ENCODE measurements at places on chromosomes 16 and 17. TPM values are rescaled to one million over a fixed set of nuclear protein-coding genes. Genes with fewer than 3 reads are reported as not detected.

FOXF1 gene
- not detected for total RNA-seq

PIK3R6 gene
- total RNA-seq: not detected

KRT27 gene
- total RNA-seq: not detected

OR4D1 gene
- total RNA-seq: not detected

CORO6 gene
- total RNA-seq: 19.7 TPM

HYDIN gene
- total RNA-seq: not detected

GSE1 gene
- total RNA-seq: 72.4 TPM

RDM1 gene
- 2.1 TPM for total RNA-seq

DNA sequence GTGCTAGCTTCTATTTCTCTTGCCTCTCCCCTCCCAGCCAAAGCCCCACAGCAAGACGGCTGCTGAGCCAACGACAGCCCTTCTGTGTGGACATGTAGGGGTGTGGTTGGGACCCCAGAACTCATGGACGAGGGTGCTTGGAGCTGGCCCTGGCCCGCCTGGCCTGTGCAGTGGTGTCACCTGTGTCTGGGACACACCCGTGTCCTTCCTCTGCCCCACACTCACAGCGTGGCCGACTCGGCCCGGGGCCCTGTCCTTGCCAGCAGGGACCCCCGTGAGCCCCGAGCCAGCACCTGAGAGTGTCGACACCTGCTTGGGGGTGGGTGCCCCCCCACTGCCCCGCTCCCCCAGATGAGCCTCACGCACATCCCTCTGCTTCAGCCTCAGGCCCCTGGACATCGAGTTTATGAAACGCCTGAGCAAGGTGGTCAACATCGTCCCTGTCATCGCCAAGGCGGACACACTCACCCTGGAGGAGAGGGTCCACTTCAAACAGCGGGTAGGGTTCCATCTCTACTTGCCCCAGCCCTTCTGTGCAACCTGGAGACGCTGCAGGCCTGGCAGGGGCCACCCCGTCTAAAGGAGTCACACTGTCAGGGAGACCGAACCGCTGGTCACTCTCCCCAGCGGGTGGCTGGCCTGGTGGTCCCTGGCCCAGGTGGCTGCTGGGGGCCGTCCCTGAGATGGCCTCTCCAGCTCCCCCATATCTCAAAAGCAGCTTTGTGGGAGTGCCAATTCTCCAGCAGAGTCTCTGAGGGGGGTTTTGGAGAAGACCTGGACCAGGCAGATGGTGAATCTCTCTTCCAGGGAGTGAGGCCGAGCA lies 349.8 kb downstream of the SEC14L1 start:
- DNase-seq: no peak
- H3K36me3 ChIP-seq: peaks cover 32% of the 10 kb centered on the region
- H3K4me3 ChIP-seq: no peak overlapping the region
- peaks cover 5% of the 10 kb centered on the region for H3K4me1 ChIP-seq

DNA sequence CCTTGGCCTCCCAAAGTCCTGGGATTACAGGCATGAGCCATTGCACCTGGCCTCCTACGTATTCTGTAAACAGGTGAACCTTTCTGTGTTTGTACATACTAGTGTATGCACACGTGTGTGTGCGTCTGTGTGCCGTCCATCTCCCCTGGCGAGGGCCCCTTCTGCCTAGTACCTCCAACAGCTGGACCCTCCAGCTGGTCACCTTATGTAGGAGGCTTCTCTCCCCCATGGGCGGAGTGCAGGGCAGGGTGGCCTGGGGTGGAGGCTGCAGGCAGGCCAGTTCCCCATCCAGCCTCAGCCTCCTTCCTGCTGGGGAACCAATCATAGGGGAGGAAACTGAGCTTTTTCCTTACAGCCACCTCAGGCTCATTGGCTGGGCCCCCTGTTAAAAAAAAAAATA lies 24.4 kb upstream of the DOC2B start:
- no peak overlapping the region for H3K27ac ChIP-seq
- no peak overlapping the region for H3K4me3 ChIP-seq
- H3K27me3 ChIP-seq: no peaks in the 10 kb centered on the region
- no peak for DNase-seq

GRCh38 chr16:19817122-19817521 lies 67.5 kb downstream of the GPRC5B start:
- H3K27me3 ChIP-seq: no peaks in the 10 kb centered on the region
- DNase-seq: no peak
- H3K4me1 ChIP-seq: no peaks in the 10 kb centered on the region
- H3K27ac ChIP-seq: no peak overlapping the region

DNA sequence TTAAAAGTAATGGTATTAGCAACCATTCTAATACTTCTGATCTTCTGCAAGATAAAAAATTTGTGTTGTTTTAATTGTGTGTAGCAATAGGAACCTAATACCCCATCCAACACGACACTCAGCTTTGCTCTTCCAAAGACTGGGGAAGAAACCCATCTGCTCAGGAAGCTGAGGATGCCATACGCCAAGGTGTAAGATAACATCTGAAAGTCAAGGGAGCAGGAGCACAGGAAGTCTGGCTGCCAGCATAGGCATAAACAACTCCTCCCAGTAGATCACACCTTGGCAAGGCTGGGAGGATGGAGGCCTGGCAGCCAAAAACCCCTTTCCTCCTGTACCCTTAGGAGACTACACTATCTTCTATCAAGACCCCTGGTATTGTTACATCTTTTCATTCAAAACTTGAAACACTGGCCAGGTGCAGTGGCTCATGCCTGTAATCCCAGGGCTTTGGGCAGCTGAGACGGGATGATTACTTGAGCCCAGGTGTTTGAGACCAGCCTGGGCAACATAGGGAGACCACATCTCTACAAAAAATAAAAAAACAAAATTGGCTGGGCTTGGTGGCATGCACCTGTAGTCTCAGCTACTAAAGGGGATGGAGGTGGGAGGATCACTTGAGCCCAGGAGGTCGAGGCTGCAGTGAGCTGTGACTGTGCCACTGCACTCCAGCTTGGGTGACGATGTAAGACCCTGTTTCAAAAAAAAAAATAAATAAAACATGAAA lies 5.7 kb upstream of the SPHK1 start:
- H3K27me3 ChIP-seq: peaks cover 6% of the 10 kb centered on the region
- H3K36me3 ChIP-seq: no peaks in the 10 kb centered on the region
- no peak for DNase-seq
- H3K4me1 ChIP-seq: peaks cover 7% of the 10 kb centered on the region
- no peak overlapping the region for H3K27ac ChIP-seq

DNA sequence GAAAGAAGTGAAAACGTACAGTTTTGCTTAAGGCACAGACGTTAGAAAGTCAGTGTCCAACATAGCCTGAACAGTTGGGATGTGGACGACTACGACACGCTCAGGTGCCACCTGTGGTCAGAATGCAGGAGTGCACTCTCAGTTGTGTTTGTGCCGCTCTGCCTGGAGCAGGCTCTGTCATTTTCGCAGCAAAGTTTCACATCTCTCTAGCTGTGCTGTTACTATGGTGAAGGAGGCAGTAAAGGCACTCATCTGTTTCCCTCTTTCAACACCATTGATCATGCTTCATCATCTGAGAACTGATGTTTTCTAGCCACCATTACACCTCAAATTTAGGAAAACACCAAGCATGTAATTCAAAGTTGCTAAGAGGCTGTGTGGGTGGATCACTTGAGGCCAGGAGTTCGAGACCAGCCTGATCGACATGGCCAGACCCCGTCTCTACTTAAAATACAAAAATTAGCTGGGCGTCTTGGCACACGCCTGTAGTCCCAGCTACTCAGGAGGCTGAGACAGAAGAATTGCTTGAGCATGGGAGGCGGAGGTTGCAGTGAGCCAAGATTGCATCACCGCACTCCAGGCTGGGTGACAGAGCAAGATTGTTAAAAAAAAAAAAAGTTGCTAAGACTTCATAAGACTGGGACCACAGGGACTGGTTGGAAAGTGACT lies 44.9 kb upstream of the DNAJA2 start:
- no peak overlapping the region for H3K4me3 ChIP-seq
- H3K36me3 ChIP-seq: no peaks in the 10 kb centered on the region
- no peaks in the 10 kb centered on the region for H3K4me1 ChIP-seq
- no peaks in the 10 kb centered on the region for H3K27me3 ChIP-seq
- no peak overlapping the region for H3K27ac ChIP-seq

DNA sequence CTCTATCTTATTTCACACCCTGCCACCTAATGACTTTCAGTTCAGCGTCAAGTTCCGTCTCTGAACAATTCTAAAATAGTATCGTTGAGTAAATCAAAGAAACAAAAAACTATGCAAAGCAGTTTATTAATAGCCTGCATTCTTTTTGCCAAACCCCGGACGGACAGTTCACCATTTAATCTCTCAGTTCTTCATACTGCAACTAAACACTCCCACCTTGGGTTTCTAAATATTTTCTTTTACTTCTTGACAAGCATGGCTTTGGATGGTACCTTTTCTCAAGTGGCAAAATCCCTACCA lies 1.2 kb downstream of the MYH11 start:
- H3K36me3 ChIP-seq: no peaks in the 10 kb centered on the region
- no peak for DNase-seq
- no peak overlapping the region for H3K4me3 ChIP-seq
- H3K27ac ChIP-seq: no peak overlapping the region

- H3K27ac ChIP-seq: no peak overlapping the region
- no peaks in the 10 kb centered on the region for H3K4me1 ChIP-seq
- no peak for DNase-seq
- no peak overlapping the region for H3K4me3 ChIP-seq
- H3K27me3 ChIP-seq: no peaks in the 10 kb centered on the region
Observed at GRCh38 chr16:25093208-25094061, 18.1 kb upstream of the LCMT1 start.

- no peak overlapping the region for H3K27ac ChIP-seq
- no peak overlapping the region for H3K4me3 ChIP-seq
- H3K4me1 ChIP-seq: no peaks in the 10 kb centered on the region
- H3K36me3 ChIP-seq: no peaks in the 10 kb centered on the region
Observed at GRCh38 chr17:5838661-5839300, 231.4 kb upstream of the WSCD1 start.

GRCh38 chr17:78965491-78965924 lies 14.2 kb downstream of the LGALS3BP start:
- no peak for DNase-seq
- H3K27ac ChIP-seq: no peak overlapping the region
- H3K4me3 ChIP-seq: no peak overlapping the region
- peaks cover 15% of the 10 kb centered on the region for H3K36me3 ChIP-seq
- no peaks in the 10 kb centered on the region for H3K27me3 ChIP-seq
- no peaks in the 10 kb centered on the region for H3K4me1 ChIP-seq

- peaks cover 45% of the 10 kb centered on the region for H3K27me3 ChIP-seq
- H3K4me3 ChIP-seq: no peak overlapping the region
- H3K36me3 ChIP-seq: no peaks in the 10 kb centered on the region
- no peak overlapping the region for H3K27ac ChIP-seq
- no peak for DNase-seq
Observed at GRCh38 chr16:49112754-49113153, 168.9 kb downstream of the CBLN1 start.

DNA sequence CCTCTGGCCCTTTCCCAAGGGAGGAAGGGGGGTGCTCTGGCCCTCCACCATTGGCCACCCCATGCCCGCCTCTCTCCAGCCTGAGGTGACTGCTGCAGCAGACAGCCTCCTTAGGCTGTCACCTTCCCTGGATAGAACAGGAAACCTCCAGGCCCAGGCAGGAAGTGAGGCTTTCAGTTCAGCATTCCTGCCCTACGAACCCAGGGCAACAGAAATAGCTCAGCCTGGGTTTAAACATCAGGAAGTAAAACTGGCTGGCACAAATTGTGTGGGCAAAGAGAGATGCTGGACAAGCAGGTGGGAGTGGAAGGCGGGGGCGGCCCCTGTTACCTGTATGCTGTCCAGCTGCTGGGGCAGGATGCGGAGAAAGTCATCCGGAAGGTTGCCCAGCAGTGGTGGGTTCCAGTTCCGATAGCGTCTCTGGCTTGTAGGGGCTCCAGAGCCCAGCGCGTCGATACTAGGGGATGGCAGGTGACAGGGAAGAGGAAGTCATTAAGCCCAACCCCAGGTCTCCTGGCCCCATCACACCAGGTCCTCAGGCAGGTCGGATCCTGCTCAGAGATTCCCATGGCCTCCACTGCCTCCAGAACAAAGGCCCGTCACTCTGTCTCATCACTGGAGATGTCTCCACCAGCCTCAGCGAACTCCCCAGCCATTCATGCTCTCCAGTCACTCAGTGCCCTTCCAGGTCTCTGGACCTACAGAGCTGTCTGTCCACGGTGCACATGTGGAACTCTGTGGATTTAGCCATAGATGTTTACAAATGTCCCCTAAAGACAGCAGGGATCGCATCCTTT lies 23.6 kb upstream of the MRPS23 start:
- peak overlapping the region; percentile 95 for H3K27ac ChIP-seq
- H3K4me1 ChIP-seq: peaks cover 58% of the 10 kb centered on the region
- no peaks in the 10 kb centered on the region for H3K27me3 ChIP-seq
- H3K36me3 ChIP-seq: peaks cover 26% of the 10 kb centered on the region

DNA sequence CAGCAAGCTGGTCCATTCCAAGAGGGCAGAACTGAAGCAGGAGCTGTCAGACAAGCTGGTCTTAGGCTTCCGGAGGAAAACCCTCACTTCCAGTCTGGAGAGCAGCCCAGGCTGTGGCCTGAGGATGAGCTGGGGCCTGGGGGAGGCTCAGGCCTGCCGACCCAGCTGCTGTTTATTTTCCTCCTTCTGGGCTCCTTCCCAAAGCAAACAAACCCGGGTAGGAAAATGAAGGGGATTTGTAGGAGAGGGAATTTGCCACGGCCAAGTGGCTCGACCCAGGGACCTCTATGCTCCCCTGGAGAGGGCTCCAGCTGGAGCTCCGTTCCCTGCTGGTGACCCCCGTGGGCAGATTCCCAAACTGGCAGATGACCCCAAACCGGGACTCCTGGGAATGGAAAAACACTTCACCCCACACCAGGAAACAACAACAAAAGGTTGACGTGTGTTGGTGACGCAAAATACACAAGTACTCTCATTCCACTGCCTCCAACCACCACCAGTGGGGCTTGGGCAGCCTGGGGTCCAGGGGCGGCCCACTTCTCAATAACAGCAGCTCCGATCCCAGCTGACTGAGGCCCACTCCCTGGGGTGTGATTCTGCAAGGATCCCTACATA lies 8.8 kb downstream of the JUP start:
- no peak overlapping the region for H3K27ac ChIP-seq
- no peaks in the 10 kb centered on the region for H3K27me3 ChIP-seq
- no peaks in the 10 kb centered on the region for H3K36me3 ChIP-seq
- no peak overlapping the region for H3K4me3 ChIP-seq
- DNase-seq: no peak

GRCh38 chr17:57678393-57678792 lies 66.7 kb downstream of the CCDC182 start:
- no peak for DNase-seq
- no peaks in the 10 kb centered on the region for H3K4me1 ChIP-seq
- H3K27me3 ChIP-seq: no peaks in the 10 kb centered on the region
- H3K36me3 ChIP-seq: no peaks in the 10 kb centered on the region
- no peak overlapping the region for H3K4me3 ChIP-seq
